Right renal cortex interstitium (tissue), 3 donors: ENCODE measurements at places on chromosomes 7 and 10. TPM values are rescaled to one million over a fixed set of nuclear protein-coding genes. Genes with fewer than 3 reads are reported as not detected.

GRCh38 chr10:90858461-90858968, 676 bp upstream of the HTR7 start:
- DNase-seq, result no peak

- DNase-seq, result peak; percentile 47
Measured at GRCh38 chr10:45464958-45465567, 91.0 kb downstream of the ALOX5 start.

Gene LRIT1
- polyA plus RNA-seq, result not detected

- DNase-seq, result no peak
Measured at GRCh38 chr10:124722798-124723783, 21.1 kb downstream of the FAM53B start.

- DNase-seq, result no peak
Measured at GRCh38 chr7:116357781-116358670, 141.5 kb upstream of the CAV2 start.

Gene SLC18A2
- 0.83 TPM for polyA plus RNA-seq

Gene GET4
- polyA plus RNA-seq, result 34.8 TPM

DNA sequence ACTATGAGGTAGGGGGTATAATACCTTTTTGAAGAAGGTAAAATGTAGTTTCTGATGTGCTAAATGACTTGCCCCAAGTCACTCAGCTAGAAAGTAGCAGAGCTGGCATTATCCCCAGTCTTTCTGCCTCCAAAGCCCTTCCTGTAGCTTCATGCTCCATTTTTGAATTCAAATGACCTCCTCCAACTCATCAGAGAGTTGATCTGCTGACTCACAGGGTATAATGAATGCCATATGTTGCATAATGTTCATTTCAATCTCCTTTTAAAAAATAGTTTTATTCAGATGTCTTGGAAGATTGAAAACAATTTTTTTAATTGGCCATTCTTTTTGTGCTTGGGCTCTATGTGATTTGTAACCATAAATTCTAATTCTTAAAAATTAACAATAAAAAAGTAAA, 272.8 kb upstream of the IMMP2L start:
- DNase-seq, result no peak

GRCh38 chr7:158562517-158562916, 25.1 kb downstream of the PTPRN2 start:
- no peak for DNase-seq
